Tibial nerve (tissue), 4 donors: ENCODE measurements at places on chromosomes 12 and 14.

GRCh38 chr14:60515511-60516289 lies 6.8 kb downstream of the SIX6 start:
- H3K4me3 ChIP-seq = peak overlapping the region; percentile 51
- DNase-seq = no peak
- H3K27me3 ChIP-seq = no peaks in the 10 kb centered on the region
- no peak overlapping the region for H3K27ac ChIP-seq

DNA sequence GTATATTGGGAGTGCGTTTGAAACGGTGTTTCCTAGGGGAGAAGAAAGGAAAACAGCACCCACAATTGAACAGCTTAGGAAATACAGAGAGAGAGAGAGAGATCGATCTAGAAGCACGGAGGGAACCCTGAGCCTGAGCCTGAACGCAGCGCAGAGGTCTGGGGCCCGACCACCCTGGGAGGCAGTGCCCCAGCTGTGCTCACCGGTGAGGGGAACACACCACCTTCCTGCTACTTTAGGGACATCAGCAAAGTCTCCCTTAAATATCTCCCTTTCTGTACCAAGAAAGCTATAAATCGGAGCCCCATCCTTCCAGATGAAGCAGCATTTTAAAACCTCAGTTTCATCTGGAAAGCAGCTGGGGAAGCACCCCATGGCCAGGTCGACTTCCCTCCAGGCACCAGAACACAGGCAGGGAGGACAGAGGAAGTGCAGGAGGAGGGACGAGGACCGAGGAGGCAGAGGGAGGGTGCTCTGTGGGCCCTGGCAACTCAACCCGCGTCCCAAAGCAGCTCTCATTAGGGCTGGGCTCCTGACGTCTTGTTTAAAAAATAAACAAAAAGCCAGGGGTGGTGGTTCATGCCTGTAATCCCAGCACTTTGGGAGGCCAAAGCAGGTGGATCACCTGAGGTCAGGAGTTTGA lies 12.2 kb downstream of the RIMBP2 start:
- H3K27me3 ChIP-seq = peaks cover 4% of the 10 kb centered on the region
- DNase-seq = no peak
- H3K4me1 ChIP-seq = no peaks in the 10 kb centered on the region
- no peaks in the 10 kb centered on the region for H3K36me3 ChIP-seq

DNA sequence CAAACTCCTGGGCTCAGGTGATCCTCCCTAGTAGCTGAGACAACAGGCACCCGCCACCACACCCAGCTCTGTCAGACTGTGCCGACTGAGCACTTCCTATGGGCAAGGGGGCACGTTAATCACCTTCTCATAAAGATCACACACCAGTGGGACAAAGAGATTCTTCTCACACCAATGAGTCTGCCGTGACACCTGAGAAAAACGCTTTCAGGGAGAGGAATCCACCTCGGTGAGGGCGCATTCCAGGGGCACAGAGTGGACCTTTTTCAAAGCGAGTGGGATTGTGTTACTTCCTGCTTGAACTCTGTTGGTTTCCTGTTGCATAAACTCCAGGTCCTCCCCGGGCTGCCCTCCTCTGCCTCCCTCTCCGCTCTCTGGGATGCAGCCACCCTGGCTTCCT lies 17.5 kb upstream of the SCARB1 start:
- no peak overlapping the region for H3K4me3 ChIP-seq
- H3K36me3 ChIP-seq = no peaks in the 10 kb centered on the region
- H3K27ac ChIP-seq = no peak overlapping the region

- no peaks in the 10 kb centered on the region for H3K27me3 ChIP-seq
- no peaks in the 10 kb centered on the region for H3K36me3 ChIP-seq
- H3K4me3 ChIP-seq = no peak overlapping the region
- DNase-seq = no peak
Observed at GRCh38 chr14:54232735-54233134, 164.1 kb upstream of the CDKN3 start.

- H3K36me3 ChIP-seq = no peaks in the 10 kb centered on the region
- H3K4me3 ChIP-seq = no peak overlapping the region
- no peak for DNase-seq
- H3K27ac ChIP-seq = no peak overlapping the region
- H3K4me1 ChIP-seq = no peaks in the 10 kb centered on the region
- no peaks in the 10 kb centered on the region for H3K27me3 ChIP-seq
Observed at GRCh38 chr14:29054119-29054518, 287.5 kb downstream of the FOXG1 start.

DNA sequence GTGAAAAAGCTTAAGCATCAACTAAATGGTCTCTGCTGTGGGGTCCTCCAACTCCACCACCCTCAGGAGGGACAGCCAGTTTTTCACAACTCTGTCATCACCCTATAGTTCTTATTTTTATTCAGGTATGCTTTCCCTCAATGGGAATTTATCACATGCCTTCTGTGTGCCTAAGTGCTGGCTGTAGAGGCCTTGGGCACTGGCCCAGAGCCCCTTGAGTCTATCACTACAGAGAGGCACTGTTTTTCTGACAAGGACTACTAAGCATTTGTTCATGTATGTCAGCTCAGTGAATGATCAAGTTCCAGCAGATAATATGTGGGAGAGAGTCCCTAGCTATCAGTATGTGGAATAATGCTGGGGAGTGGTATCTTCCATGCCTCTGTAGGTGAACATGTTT lies 463.9 kb downstream of the NPAS3 start:
- DNase-seq = no peak
- H3K36me3 ChIP-seq = no peaks in the 10 kb centered on the region
- H3K4me1 ChIP-seq = no peaks in the 10 kb centered on the region
- no peaks in the 10 kb centered on the region for H3K27me3 ChIP-seq
- no peak overlapping the region for H3K4me3 ChIP-seq

GRCh38 chr12:4252601-4253000 lies 21.0 kb upstream of the CCND2 start:
- H3K27me3 ChIP-seq = no peaks in the 10 kb centered on the region
- no peaks in the 10 kb centered on the region for H3K36me3 ChIP-seq
- no peak overlapping the region for H3K27ac ChIP-seq
- no peak overlapping the region for H3K4me3 ChIP-seq

DNA sequence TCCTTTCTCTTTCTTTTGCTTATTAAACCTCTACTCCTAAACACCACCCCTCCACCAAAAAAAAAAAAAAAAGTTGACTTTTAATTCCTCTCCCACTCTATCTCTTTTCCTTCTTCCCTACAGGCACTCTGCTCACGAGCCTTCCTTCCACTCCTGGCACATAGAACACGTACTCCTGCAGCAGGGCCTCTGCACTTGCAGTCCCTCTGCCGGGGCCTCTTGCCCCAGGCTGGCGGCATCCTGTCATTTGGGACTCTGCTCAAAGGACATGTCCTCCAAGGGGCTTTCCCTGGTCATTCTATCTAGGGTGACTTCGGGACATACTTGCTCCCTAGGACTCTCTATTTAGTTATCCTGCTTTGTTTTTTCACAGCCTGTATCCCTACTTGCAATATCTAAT lies 7.7 kb downstream of the FOS start:
- H3K27me3 ChIP-seq = no peaks in the 10 kb centered on the region
- H3K4me1 ChIP-seq = peaks cover 17% of the 10 kb centered on the region
- H3K36me3 ChIP-seq = peaks cover 12% of the 10 kb centered on the region

DNA sequence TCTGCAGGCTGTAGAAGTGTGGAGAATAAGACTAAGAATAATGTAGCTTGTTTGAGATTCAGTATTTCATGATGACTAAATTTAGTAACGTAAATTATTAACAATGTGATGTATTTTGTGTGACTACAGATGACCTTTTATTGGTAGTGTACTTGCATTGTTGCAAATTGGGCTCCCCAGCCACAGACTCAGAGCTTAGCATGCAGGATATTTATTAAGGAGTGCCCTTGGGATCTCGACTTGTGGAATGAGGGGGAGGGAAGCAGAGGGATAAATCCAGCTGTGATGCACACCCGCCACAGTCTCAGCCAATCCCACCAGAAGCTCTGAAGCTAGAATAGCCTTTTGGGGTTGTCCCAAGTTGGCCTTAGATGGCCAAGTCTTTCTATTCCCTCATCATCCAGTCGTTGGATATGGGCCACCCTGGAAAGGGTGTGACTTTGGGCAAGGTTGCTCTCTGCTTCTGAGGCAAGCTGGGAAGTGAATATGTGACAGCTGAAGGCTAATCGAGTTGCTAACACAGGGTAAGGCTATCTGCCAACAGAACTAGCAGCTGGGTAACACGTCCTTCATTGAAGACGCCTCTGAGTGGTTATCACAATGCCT lies 42.1 kb upstream of the USP44 start:
- H3K36me3 ChIP-seq = no peaks in the 10 kb centered on the region
- no peak overlapping the region for H3K27ac ChIP-seq
- H3K4me3 ChIP-seq = no peak overlapping the region

- H3K27me3 ChIP-seq = no peaks in the 10 kb centered on the region
- no peak overlapping the region for H3K27ac ChIP-seq
- H3K36me3 ChIP-seq = no peaks in the 10 kb centered on the region
- H3K4me3 ChIP-seq = no peak overlapping the region
- no peaks in the 10 kb centered on the region for H3K4me1 ChIP-seq
Observed at GRCh38 chr14:81471062-81471461, 62.6 kb downstream of the SEL1L start.

DNA sequence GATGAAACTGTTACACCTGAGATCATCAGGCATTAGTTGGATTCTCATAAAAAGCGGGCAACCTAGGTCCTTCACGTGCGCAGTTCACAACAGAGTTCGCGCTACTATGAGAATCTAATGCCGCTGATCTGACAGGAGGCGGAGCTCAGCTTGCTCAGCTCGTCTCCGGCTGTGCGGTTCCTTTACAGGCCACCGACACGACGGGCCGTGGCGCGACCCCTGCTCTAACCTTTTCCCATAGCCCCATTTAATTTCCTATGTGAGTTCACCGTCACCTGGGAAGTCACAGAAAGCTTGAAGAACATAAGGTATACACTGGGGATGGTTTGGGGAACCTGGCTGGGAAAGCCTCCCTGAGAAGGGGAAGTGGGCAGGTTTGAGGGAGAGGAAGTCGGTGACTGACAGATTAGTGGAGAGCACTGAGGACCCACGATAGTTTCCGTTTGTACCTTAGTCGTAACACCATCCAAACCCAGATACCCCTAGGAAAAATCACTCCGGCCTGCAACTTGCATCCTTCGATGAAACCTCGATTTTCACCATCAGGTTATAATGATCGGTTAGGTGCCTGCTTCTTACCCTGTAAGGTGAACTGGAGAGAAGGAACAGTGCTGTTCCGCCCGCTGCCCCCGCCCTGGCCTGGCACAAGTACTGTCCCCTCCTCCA lies 2.8 kb upstream of the AAAS start:
- no peaks in the 10 kb centered on the region for H3K27me3 ChIP-seq
- peaks cover 2% of the 10 kb centered on the region for H3K36me3 ChIP-seq
- H3K4me1 ChIP-seq = no peaks in the 10 kb centered on the region
- H3K4me3 ChIP-seq = peak overlapping the region; percentile 63

DNA sequence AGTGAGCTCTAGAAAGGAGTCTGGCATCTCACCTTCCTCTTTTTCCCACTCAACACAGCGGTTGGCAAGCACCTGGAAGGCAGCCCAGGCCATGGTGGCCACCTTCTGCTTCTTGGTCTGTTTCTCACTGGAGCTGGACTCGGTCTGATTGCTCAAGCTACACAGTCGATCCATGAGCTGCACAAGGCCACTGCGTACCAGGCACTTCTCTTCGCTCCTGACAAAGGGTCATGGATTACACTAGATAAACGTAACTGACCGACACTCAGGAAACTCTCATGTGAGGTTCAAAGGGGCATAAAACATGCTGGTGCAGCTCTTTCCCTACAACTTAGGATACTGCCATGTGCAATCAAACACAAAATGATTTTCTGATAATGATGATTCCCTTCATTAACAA lies 113.7 kb downstream of the TRAFD1 start:
- no peak overlapping the region for H3K4me3 ChIP-seq
- no peak for DNase-seq
- H3K27me3 ChIP-seq = no peaks in the 10 kb centered on the region
- no peak overlapping the region for H3K27ac ChIP-seq

DNA sequence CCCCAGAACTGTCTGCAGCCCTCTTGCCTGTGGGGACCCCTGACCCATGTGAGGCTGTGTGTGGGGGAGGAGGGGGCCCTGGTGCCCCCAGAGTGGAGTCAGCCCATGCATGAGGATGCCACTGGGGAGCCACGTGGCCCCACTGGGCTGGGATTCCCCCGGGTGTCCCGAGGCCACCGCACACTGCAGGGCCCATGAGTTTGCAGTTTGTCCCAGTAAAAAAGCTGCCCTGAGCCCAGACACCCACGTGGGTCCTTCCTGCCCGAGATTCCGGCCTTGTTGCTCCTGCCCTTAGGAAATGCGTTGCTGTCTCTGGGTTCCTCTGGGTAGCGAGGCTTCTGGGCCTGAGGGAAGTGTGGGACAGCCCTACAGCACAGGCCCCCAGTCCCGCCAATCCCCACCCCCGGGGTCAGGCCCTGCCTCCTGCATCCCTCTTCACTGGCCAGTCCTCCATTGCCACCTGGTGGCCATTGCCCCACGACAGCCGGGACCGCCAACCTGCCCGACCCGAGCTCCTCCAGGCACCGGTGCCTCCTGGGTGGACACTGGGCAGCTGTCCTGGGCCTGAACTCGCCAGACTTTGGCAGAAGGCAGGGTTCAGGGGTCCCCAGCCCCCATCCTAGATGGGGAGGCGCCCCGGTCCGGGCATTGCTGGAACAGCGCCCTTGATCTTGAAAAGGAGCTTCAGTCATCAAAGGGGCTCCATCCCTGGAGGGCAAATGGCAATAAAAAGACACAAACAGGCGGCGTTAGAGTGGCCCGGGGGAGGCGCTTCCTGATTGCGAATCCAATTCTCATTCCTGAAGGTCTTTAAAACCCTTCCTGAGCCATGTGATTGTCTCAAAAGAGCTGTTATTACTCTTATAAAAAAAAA lies 15.6 kb upstream of the C14orf180 start:
- H3K27ac ChIP-seq = no peak overlapping the region
- H3K4me3 ChIP-seq = no peak overlapping the region
- H3K36me3 ChIP-seq = no peaks in the 10 kb centered on the region
- no peaks in the 10 kb centered on the region for H3K4me1 ChIP-seq

DNA sequence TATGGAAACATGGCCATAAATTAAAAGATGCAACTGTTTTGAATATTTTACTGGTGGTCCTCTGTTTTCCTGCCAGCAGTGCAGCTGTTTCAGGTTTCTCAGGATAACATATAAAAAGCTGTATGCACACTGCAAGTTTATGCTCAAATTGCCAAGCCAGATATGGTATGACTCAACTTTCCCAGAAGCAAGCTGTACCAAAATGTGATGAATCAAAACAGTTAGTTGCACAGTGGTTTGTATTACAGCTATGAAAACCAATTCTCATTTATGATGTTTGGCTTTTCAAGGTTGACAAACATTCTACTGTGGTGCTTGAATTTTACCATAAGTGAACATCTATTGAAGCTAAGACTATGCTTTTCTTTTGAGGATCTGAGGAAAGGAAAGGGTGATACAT lies 15.5 kb downstream of the TRMT5 start:
- H3K36me3 ChIP-seq = no peaks in the 10 kb centered on the region
- H3K27ac ChIP-seq = no peak overlapping the region
- no peaks in the 10 kb centered on the region for H3K4me1 ChIP-seq
- no peak for DNase-seq
- no peak overlapping the region for H3K4me3 ChIP-seq
